ENCODE measurements at places on chromosomes 6 and 20.

GRCh38 chr6:39830444-39830843 is 38.3 kb downstream of the DAAM2 start:
- no peak for DNase-seq

- no peak for DNase-seq
Measured at GRCh38 chr20:58479726-58480440, 35.3 kb downstream of the APCDD1L start.

GRCh38 chr20:31869942-31870725 is at the start of the genes DUSP15 and TTLL9:
Gene DUSP15 (minus strand): TSS chr20:31870527. CDS start chr20:31870337, 190 bp downstream.
Gene TTLL9 (plus strand): TSS chr20:31870634. CDS start chr20:31871127, 493 bp downstream.
- no peak for DNase-seq

- no peak for DNase-seq
Measured at GRCh38 chr20:50467718-50468356, 42.3 kb upstream of the PTPN1 start.

GRCh38 chr6:74705451-74705850 is 500.4 kb downstream of the COL12A1 start:
- DNase-seq = no peak

GRCh38 chr6:106431972-106432371 is 71.5 kb downstream of the CRYBG1 start:
- no peak for DNase-seq

- no peak for DNase-seq
Measured at GRCh38 chr6:108438918-108439317, 121.8 kb upstream of the FOXO3 start.

DNA sequence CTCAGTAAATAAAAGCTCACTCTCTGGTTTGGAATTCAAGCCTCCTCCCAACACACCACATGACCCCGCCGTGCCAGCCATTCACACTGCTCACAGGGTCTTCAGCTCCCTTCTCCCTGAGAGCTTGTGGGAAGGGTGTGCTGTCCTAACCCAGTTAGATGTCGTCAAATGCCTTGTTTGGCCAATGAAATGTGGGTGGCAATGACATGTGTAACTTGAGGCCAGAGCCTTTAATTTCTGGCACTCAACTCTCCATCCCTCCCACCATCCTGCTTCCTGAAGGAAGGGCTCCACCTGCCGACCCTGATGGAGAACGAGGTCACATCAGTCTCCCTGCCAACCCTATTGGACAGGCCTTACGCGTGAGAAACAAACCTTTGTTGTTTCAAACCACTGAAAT is 224.5 kb upstream of the AGPAT4 start:
- no peak for DNase-seq

DNA sequence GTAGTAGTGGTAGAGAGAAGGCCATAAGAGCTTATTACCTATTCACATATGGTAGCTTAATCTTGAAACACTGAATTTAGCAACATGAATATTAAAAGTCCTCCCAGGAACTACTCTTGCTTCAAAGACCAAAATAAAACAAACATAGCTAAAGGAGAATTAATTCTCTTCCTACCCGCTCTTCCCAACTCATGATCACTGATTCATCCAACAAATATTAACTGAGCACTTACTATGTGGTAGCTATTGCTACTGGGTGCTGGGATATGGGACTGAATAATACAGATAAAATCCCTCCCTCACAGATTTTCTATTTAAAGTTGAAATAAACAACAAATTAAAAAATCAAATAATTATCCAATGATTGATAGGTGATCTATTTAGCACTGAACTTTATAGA is 287.1 kb downstream of the BTBD9 start:
- no peak for DNase-seq

GRCh38 chr20:56759741-56760278 is 130.7 kb downstream of the TFAP2C start:
- no peak for DNase-seq

GRCh38 chr6:32954986-32955802 is 2.3 kb upstream of the HLA-DMA start:
- DNase-seq = no peak

GRCh38 chr20:10635476-10636208 is 38.2 kb downstream of the JAG1 start:
- no peak for DNase-seq

GRCh38 chr6:51273228-51273961 is 454.7 kb downstream of the TFAP2B start:
- no peak for DNase-seq

GRCh38 chr6:156988276-156989158 is 211.3 kb downstream of the ARID1B start:
- DNase-seq = no peak

DNA sequence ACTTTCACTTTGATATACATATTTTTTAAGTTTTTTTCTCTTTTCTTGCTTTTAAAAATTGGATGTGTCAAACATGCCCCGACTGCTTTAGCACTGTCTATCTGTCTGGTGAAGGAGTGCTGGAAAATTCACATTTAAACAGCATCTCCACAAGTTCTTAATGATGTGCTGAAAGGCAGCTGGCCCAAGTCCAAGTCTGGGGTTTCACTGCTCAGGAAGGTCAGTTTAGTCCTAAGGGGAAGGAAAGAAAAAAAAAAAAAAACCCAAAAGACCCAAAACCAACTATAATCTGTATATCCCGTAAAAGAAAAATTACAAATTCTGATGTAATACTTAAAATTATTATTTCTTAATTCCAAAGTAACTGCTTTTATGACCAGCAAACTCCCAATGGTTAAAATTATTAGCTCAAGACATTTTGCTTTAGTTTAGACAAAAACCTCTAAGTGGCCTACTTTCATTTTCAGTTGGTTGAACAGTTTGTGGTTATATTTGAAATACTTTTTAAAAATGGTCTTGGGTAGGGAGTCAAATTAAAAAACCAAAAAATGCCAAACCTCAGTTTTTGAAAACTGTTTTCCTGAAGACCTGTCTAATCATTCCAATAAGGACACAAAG is 79.5 kb upstream of the PREP start:
- DNase-seq = no peak

DNA sequence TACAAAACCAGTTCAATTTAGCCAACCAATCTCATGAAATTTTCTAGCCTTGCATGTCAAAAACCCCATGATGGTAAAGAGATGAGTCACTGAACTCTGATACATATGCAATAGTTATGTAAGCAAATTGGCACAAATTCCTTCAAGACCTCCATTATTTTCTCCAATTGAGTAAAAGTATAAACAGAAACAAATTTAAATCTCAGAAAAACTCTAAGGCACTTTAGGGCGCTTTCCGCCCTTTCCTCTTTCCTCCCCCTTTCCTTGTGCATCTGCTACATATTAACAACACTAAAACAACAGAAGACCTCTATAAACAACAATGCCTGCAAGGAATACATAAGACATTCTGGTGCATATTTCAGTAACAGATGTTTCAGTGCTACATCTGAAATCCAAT is 48.5 kb downstream of the KIF13A start:
- DNase-seq = no peak

DNA sequence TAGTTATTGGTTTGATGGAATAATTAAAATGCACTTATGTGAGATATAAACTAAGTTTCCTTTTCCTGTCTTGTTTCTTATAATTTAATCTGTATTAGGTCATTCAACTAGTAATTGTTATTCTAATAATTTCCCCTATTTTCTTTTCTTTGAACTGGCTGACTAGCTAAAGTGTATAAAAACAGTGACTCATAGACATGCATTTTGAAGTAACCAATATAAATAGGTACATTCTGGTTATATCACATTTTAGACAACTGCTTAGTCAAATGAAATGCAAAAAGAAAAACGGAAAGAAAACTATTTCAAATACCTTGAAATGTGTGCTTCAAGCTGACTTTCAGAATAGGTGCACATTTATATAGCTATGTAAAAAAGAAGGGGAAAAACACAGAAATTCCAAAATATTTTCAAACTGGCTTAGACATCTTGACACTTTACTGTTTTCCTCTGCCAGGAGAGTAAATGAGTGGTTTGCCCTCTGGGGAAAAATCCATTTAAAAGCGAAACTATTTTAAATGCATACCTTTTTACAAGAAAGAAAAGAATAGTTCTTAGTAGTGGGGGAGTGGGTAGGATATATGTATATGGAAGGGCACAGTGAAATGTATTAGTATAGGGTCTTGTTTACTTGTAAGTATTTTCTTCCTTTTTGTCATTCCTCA is 28.3 kb downstream of the KCNQ5 start:
- DNase-seq = no peak

GRCh38 chr6:147238164-147238563 is 33.9 kb downstream of the STXBP5 start:
- DNase-seq = no peak

GRCh38 chr20:60403105-60403741 is 445.0 kb downstream of the CDH26 start:
- DNase-seq = no peak

- DNase-seq = no peak
Measured at GRCh38 chr6:142881290-142881689, 63.7 kb downstream of the HIVEP2 start.

- DNase-seq = no peak
Measured at GRCh38 chr20:7459083-7459482, 481.2 kb downstream of the HAO1 start.

GRCh38 chr6:82030761-82031503 is 216.6 kb downstream of the IBTK start:
- DNase-seq = no peak

DNA sequence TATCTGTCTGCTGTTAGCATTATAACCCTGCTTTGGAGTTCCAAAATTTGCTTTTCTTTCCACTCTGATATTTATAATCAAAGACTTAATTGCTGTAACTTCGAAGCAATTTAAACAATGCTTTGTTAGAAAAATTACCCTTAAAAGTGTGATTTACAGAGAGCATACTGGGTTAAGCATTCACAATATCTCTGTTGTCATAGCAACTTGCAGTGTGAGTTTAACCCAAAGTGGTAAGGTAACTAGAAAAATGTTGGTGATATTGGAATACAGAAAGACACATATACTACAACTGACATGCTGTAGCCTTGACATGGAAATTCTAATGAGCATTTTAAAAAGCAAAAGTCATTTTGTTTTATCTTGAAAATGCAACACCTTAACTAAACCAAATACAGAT is 70.4 kb upstream of the SMLR1 start:
- no peak for DNase-seq

DNA sequence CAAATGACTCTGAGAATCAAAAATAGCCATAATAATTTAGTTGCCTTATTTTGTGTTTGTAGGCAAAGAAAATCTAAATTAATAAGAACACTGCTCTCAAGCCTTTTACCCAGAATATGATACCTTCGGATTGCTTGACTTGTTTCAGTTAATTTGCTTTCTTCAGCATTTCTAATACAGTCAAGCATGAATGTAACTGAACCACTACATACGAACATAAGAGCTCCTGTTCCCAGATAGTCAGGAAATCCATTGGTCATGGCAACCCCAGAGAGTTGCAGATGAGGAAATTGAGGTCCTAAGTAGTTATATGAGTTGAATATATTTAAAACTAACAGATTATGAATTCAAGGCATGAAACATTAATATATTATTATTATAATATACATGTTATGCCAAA is 2.9 kb downstream of the FRK start:
- DNase-seq = no peak

DNA sequence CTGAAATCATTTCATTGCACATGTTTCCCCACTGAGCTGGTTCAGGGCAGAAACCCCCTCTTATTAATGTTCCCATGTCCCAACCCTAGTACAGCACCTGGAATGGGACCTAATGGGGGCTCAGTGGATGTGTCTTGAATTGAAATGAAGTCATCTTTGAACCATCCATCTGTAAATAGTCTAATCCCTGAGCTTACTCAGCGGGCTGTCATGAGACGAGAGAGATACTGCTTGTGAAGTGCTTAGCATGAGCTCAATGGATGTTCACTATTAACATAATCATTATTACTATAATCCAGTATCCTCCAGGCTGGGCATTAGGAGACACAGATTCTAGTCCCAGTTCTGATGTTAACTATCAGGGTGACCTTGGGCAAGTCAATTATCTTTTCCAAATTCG is 106.6 kb upstream of the LRFN2 start:
- DNase-seq = no peak

DNA sequence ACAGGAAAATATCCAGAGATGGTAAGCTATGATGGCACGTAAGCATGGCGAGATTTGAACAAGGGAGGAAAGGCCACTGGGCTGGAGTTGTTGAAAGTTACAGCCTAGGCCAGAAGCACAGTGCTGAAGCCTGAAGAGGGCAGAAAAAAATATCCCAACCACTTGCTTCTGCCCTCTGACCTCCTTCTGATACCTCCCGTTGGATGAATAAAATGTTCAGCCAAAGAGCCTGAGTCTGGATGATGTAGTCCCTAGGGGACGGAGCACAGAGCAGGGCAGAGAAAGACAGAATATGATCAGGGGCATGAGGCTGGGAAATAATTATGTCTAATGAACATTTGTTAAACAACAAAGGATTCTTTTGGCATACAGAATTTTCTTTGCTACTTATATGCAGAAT is 19.7 kb downstream of the KLHL31 start:
- no peak for DNase-seq

DNA sequence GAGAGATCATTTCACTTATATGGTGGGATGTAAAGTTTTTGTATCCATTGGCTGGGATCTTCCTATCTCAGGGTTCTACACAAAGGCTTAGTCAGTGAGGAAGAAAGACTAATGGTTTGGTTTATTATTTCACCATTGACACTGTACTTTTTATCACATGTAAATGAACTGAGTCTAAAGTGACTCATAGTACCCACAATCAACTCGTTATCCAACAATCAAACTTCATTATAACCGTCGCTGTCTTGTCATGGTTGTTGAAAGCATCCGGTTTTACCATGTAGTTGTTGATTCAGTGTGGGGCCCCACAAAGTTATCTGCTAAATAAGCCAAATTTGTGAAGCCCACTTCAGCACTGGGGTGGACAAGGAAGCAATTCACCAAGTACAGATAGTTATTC is 55.8 kb upstream of the MTRF1L start:
- DNase-seq = no peak

- DNase-seq = no peak
Measured at GRCh38 chr6:139251045-139251690, 40.6 kb downstream of the TXLNB start.

DNA sequence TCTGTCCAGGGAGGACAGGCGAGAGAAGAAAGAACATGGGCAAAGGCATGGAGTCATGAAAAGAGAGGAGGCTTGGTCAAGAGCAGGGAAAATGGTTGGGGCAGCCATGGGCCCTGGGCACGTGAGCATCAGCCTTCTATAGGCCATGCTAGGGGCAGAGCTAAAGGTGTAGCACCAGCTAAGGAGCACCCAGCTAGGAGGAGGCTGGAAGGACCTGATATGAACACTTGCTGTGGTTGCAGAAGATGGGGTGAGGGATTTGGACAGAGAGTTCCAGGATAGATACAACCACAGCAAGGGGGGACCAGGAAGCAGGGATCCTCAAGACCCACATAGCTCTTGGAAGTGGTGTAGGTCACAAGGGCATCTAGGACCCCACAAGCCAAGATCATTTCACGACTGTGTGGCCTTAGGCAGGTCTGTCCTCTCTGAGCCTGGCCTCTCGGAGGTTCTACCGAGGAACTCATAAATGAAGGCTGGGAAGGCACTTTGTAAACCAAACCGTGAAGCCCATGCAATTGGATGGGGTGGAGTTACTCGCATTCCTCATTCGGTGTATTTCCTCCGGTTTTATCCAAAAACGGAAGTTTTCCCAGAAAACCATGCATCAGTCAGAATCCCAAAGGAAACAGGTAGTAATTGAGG is 74.0 kb upstream of the TOP1 start:
- no peak for DNase-seq
